HT-29 (cell line): ENCODE measurements at places on chromosomes 5 and 9.

- no peak for DNase-seq
These were observed 354.3 kb downstream of the KIF4B start for GRCh38 chr5:155367841-155368240.

GRCh38 chr9:117720987-117721386 is 16.8 kb downstream of the TLR4 start:
- DNase-seq, result no peak

DNA sequence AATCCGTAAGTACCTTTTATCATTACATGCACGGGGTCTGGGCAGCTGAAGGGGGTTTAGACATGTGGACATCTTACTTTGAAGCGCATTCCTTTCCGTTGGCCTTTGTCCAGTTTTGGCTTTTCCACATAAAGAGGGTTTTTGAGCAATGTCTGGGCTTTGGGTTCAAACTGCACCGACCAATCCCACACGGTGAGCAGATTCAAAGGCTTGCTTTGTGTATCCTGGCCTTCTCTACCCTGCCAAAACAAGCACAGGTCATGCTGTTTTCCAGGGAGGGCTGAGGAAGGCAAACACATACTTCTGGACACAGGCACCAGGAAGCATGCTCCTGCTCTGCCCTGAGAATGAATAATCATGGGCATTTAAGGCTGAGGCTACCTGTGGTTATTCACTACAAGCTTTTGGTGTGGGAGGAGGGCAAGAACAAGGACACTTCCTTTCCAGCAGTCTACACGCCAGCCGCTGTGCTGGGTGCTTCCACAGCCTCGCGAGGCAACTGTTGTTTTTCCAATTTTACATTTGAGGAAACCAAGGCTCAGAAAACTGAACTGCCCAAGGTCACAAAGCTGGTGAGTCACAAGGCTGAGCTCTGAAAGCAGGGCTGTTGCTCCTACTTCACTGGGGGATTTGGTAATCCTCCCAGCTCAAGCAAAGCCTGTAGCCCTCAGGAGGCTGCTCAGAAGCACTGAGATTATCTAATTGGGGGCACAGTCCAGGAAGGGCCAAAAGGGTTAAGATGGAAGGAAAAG is 59.8 kb upstream of the GOLPH3 start:
- DNase-seq, result peak; percentile 88

- DNase-seq, result no peak
These were observed 29.8 kb downstream of the VAV2 start for GRCh38 chr9:133962341-133962740.

GRCh38 chr9:98094316-98094715 is 24.7 kb downstream of the TRIM14 start:
- DNase-seq, result no peak

- no peak for DNase-seq
These were observed 4.0 kb downstream of the LTC4S start for GRCh38 chr5:179797741-179798140.

GRCh38 chr5:103037673-103038455 is 82.1 kb downstream of the GIN1 start:
- DNase-seq, result no peak

GRCh38 chr5:168106008-168106761 is 185.3 kb upstream of the WWC1 start:
- no peak for DNase-seq

DNA sequence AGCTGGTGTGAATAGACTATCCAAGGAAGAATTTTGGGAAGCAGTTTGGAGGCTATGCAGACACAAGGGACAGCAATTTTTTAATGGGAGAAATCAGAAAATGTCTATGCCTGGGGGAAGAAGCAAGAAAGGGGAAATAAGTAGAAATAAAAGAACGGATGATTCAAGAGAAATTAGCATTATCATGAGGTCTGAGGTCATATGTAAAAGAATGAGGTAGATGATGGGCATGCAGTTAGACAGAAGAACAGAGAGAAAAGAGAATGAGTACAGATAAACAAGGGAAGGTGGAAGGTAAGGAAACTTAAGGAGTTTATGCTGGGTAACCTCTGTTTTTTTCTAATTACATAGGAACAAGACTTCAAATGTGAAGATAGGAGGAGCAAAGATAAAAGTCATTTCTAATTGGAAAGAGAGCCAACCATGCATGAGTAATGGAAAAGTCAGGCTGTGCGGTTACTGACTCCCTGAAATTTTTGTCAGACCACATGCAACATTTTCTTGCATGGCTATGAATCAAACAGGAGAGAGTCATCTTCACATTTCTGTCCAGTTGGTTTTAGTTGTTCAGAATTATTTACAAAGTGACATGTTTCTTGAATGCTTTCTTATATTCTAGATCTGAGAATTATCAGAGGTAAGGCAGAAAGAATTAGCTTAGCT is 101.0 kb upstream of the PIK3R1 start:
- DNase-seq, result no peak

- DNase-seq, result no peak
These were observed 111.1 kb downstream of the GADD45G start for GRCh38 chr9:89715881-89716280.

GRCh38 chr5:15431923-15432322 is 68.1 kb upstream of the FBXL7 start:
- no peak for DNase-seq

DNA sequence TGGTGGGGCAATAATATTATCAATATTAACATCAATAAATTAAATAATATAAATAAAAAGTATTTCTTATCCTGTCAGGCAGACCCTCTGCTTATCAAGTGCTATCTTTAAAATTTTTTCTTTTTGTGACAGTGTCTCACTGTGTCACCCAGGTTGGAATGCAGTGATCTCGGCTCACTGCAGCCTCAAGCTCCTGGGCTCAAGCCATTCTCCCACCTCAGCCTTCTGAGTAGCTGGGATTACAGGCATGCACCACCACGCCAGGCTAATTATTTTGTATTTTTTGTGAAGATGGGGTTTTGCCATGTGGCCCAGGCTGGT is 53.2 kb downstream of the NDST1 start:
- no peak for DNase-seq

- no peak for DNase-seq
These were observed 5.4 kb downstream of the PCAT7 start for GRCh38 chr9:94560237-94560636.

DNA sequence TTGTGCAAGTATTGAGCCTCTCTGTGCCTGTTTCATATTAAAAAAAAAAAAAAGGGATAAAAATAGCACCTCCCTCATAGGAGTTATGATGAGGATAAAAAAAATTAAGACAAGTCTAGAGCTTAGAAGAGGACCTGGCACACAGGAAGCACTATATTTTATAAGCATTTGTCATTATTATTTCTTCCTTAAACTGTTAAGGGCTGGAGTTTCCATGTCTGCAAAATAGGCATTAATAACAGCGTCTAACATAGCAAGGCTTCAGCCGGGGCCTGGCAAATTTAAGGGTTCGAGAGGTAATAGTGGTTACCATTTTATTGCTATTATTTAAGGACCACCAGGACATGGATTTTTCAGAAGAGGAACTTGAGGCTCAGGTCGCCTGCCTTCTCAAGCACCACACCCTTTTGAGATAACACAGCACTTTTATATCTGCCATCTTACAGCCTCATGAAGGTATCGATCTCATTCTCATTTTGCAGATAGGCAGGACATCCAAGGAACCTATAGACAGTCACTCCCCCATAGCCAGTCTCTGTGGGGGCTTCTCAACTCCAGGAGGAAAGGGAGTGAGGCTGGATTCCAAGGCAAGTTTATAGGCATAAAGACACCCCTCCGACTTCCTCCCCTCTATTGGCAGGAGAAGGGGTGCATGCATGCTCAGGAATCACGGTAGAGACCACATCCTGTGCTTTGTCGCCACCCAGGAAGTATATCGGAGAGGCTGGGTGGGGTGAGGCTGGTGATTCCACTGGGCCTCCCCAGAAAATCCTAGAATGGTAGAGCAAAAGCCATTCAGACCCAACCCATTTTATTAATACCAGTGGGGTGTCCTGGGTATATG is 2.4 kb downstream of the ANXA6 start:
- no peak for DNase-seq

DNA sequence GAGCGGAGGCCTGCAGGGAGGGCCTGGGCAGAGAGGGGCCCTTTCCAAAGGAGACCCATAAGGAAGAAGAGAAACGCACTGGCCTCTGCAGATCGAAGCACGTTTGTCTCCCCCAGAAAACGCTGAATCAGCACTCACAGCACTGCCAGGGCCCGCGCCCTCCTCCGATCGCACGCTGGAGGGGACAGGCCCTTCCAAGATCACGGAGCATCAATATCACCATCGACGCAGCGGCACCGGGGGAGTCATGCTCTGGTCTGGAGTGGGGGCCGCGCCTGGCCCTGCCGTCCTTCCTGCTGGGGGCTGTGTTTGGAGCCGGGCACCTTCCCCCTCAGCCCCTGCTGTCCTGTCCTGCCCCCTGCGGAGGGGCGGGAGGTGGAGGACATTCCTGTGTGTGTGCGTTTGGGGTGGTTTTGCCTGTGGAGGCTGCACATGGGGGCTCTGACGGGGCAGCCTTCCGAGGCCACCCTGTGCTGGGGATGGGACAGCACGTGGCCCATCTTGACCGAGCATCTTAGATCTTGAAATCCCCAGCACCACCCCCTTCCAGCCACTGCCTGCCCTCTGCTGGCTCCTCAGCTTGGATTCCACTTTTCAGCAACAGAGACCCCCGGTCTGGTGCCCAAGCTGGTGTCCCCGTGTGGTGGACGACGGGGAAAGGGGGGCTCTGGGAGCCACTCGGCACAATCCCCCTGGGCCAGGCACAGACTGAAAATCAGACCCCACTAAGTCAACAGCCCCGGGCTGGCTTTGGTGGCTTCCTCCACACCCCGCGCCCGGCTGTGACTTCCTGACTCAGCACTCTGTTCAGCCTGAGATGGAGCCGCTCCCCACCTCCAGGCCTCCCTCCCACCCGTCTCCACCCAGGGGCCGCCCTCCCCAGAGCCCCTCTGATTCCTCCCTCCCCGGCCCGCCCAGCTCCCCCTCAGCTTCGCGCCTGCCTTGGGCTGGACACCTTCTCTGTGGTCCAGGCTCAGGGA is 8.3 kb downstream of the TMEM250 start:
- DNase-seq, result no peak

DNA sequence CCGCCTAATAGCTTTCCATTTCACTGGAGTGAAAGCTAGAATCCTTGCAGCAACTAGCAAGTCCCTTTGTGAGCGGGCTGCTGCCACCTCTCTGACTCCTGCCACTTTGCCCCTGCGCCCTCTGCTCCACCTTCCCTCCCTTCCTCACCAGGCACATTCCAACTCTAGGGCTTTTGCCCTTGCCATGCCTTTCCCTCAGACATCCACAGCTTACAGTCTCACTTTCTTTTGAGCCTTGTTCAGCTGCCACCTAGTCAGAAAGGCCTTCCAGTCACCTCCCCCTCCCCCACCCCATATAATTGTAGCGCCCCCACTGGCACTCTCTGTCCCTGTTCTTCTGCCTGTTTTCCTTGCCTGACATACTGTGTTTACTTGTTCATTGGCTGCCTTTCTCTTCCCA is 31.0 kb downstream of the CYSTM1 start:
- no peak for DNase-seq

- DNase-seq, result no peak
These were observed 104.7 kb upstream of the ELL2 start for GRCh38 chr5:96066386-96066719.

- no peak for DNase-seq
These were observed 37.7 kb downstream of the NR4A3 start for GRCh38 chr9:99859243-99859980.

DNA sequence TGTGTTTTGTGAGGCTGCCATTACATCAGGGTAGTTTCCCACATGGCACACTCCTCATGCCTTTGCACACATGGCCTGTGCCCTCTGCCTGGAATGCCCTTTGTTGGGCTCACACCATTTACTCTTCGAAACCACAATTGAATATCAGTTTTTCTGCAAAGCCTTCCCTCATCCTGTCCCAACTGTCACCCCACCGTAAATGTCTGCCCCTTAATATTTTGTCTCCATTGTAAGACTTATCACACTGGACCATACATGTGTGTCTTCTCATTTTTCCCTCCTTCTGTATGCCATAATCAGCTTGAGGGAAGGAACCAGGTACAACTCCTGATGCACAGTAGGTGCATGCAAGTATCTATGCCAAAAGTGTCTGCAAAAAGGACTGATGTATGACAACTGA is 62.7 kb upstream of the TMEM252 start:
- no peak for DNase-seq

GRCh38 chr5:148268566-148268965 is at the start of gene SPINK13:
TSS of gene SPINK13 (plus strand) at chr5:148268794. CDS start at chr5:148270073, 1,279 bp downstream.
- peak; percentile 61 for DNase-seq

GRCh38 chr5:157594675-157595459 is 19.3 kb upstream of the ADAM19 start:
- no peak for DNase-seq

DNA sequence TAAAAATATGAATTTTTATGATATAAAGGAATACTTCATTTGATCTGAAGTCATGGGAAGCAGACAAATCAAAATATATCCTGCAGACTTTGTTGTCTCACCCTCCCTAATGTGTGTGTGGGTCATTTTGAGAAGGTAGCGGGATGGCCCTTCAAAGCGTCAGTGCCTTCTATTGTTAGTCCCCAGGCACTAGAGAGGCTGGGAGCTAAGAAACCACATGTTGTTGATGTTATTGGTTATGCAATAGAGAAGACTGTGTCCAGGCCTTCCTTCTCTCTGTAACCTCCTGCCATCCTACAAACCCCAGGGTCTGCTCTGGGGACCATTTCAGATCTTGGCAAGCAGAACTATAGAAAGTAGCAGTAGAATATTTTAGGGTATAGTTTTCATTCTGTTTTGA is 94.7 kb downstream of the NLN start:
- no peak for DNase-seq

- no peak for DNase-seq
These were observed 30.2 kb upstream of the SLCO6A1 start for GRCh38 chr5:102529031-102529430.

GRCh38 chr5:10655972-10656830 is 92.3 kb downstream of the ANKRD33B start:
- no peak for DNase-seq

DNA sequence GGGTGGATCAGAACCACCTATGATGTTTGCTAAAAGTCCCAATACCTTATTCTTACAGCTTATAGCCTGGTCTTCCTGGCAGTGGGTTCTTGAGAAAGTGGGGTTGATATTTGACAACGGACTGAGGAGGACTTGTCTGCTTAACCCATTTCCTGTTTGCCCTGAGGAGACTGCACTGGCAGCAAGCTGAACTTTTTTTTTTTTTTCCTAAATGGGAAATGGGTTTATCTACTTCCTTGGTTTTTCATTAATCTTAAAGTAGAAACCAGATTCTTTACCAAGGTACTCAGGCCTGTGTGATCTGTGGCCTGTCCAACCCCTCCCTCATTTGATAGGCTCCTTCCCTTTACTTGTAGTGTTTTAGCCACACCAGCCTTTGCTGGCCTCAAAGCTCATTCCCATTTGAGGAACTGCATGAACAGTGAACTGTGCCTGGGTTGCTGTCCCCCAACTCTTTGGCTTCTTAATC is 47.1 kb downstream of the C9orf57 start:
- DNase-seq, result no peak

DNA sequence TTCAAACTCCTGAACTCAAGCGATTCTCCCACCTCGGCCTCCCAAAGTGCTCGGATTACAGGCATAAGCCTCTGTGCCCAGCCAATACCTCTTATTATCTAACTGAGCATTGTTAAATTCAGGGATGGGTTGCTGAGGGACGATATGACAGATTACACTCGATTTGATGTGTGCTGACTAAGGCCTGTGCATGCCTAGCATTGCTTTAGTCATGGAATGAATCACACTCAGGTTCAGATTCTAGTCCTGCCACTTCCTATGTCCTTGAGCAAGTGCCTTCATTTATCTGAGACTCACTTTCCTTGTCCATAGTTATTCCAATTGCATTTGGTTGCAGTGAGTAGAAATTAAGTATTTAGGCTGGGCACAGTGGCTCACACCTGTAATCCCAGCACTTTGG is 19.5 kb downstream of the THBS4 start:
- DNase-seq, result no peak
